Jurkat, Clone E6-1 (cell line): ENCODE measurements at places on chromosomes 1 and 21.

GRCh38 chr21:45533361-45533845 lies 8.8 kb downstream of the SLC19A1 start:
- DNase-seq, result no peak

DNA sequence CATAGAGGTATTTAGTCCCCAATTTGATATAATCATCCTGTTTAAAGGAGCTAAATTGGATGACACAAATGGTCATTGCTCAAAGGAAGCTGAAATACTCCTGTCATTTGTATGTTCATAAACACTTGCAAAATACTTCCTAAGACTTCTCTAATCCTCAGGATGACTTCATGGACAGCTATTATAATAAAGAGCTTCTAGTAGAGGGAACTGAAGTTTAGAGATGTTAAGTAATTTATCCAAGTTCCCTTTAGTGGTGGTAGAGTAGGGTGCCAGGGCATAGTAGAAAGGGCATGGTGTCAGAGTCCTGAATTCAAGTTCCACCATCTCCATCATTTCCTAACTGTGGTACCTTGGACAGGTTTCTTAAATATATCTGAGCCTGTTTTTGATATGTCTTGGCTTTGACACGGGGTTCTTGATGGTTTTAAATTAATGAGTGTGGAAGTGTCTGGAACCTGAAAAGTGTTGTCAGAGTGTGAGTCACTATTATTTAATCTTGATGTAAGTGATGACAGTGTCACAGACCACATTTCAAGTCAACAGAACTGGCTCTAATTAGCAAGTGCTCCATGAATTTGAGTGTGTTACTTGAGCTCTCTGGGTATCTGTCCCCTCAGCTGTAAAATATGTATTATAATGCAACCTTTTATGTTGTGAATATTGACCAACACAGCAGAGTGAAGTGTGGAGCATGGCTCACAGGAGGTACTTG lies 12.1 kb upstream of the GBP6 start:
- no peak for DNase-seq

DNA sequence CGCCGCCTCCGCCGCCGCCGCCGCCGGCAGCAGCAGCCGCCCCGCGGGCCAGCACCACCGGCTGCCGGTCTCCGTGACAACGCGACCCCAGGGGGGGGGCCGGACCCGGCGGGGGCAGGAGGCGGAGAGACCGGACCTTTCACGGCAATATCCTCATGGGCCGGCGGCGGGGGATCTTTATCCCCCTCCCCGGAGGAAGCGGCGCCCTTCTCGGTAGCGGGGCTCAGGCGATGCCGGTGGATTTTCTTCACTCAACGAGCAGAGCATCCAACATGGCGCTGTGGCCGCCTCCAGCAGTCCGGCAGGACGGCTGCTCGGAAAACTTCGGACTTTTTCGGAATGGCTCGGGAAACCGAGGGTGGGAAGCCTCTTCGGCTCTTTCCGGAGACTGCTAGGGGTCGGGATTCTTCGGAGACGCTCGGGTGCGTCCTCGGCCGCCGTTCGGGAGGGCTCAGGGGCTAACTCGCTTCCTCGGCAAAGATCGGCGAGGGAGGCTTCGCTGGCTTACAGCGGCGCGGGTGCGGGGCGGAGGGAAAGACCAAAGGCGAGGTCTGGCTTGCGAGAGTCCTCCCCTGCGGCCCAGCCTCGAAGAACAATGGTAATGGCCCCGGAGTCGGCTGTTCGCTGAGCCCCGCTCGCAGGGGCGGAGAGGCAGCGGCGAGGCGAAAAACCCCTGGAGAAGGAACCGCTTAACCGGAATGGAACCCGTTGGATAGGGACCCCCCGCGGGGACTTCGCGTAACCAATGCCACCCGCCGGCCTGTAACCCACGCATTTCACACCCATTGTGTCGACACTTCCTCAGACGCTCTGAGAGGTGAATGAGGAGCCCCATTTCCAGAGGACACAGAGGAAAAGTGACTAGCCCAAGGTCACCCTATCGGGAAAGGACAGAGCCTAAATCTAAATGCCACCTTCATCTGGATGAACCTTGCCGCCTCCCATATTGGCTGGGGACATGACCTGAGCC lies at the start of gene EIF4G3:
Gene EIF4G3 (minus strand): TSS at position 312 of the 970 bp plus-strand sequence. CDS start 174,155 bp downstream, outside the sequence.
- peak; percentile 94 for DNase-seq

- DNase-seq, result no peak
Observed at GRCh38 chr1:31122101-31122735, 56.7 kb upstream of the PUM1 start.

DNA sequence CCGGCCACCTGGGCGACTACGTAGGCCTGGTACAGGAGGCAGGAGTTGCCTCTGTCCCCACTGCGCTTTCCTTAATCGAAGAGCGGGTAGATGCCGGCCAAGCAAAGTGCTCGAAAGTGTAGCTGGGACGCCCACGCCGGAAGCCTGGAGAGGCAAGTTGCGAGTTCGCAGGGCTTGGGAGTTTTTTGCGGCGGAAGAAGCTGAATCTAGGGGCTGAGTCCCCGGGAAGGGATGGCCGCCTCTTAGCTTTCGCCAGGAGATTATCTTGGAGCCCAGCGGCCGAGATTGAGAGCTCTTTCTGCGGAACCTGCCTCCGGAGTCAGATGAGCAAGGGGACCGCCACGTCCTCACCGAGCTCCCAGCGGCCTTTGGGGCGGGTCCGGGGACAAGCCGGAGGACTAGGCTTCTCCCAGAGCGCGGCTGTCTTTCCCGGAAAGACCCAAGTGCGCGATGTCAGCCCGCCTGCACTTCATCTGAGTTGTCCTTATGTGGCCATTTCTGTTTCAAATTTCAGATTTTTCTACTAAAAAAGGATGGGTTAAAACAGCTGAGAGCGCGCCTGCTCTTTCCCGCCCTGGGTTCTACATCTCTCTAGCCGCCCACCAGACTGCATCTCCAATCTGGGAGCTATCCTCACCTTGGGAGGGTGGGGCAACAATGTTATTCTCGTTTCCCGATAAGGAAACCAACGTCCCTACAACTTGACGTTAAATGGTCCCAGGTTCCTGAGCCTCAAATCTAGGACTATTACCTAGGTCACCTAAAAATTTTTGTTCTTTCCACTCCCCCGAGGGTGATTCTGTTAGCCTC lies 12.4 kb upstream of the TBX15 start:
- no peak for DNase-seq

DNA sequence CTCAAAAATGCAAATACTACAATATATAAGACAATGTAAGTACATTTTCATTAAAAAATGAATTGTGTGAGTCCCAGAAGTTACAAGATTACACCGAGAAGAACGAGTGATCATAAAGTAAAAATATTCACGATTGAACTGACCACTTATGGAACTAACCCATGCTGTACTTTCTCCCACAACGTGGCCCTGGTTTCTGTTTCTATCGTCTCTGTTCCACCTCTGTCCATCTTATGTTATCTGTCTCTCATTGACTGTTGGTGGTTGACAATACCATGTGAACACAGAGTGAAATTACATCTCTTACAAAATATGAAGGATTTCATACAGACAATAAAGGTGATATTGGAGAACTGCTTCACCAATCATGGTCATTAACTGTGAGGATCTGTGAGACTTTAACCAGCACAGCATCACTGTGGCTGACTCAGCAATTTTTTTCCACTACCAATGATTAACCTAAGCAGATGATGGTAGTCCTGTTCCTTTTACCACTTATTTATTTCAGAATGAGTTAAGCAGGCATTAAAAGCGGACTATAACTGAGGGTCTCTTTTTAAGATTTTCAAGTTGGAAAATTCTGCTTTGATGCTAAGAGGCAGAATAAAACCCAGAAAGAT lies 165.1 kb downstream of the TGFB2 start:
- no peak for DNase-seq

GRCh38 chr1:188070848-188071247 lies 1242.1 kb downstream of the PLA2G4A start:
- no peak for DNase-seq

GRCh38 chr1:219472596-219472995 lies 140.3 kb downstream of the ZC3H11B start:
- DNase-seq, result no peak

- peak; percentile 34 for DNase-seq
Observed at GRCh38 chr1:21594935-21595897, 73.9 kb downstream of the RAP1GAP start.
